Amygdala (tissue), 56 donors: ENCODE measurements at places on chromosomes 11 and 22.

GRCh38 chr11:11519184-11519583 is 102.6 kb downstream of the GALNT18 start:
- DNase-seq = no peak

DNA sequence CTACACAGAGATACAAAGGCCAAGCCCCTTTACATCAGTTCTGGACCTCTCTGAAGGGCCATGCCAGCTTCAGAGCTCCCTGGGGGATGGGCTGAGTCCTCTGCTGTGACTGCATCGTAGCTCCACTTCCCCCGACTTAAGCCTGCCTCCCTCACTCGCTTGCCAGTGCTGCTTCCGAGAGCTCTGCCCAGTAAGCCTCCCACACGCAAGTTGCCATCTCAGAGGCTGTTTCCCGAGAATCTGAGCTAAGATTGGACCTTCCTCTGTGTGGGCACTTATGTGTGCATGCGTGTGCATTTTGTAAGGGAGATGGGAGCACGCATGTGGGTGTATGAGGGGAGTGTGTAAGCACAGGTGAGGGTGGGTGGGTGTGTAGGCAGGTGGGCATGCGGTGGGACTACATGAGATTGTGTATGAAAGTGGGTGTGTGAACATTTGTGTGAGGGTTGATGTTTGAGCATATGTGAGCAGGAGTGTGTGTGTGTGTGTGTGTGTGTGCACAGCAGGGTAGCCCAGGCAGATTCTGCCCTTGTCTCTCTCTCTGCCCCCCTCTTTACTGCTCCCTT is 163.0 kb upstream of the SYT13 start:
- DNase-seq = no peak

DNA sequence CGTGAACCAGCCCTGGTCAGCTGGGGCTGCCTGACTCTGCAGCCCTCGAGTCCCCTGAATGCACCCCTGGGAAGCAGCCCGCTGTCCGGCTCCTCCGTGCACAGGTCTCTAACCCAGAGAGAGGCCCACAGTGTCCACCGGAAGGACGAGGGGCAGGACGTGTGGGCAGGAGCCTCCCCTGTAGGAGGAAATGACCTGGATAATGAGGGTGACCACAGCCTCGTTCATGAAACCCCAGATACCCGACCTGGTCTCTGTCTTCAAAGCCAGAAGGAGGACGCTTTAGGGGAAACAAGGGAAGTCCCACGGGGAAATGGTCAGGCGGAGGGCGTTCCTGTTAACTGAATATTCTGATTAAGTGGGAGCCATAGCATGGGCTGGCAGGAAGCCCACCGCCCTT is 23.3 kb downstream of the LIF start:
- DNase-seq = no peak

DNA sequence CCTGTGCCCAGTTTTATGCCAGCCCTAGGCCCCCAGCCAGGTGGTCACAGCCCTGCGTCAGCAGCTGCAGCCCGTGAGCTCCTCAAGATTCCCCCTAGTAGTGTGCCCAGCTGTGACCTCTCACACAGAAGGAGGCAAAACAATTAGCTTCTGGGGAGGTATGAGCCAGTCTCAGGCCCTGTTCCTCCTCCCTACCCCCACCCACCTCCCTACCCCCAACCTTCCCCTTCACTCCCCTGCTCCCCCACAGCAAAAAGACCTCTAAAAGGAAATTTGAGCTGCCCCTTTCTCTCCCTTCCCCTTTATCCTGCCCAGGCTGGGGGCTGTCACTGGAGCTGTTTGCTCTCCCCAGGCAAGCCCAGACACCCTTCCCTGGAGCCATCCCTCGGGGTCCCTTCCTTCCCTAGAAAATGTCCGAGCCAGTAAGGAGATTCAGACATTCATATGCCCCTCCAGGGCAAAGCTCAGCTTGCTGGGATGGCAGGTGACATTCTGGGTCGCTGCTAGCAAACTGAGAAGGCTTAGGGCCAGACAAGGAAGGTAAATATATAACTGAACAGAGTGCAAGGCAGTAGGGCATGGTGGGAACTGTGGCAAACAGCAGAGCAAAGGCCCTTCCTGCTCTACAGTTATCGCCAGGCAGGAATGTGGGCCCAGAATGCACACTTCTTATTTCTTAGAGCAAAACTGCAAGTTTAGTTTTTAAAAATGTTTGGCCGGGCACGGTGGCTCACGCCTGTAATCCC is 300.2 kb downstream of the MN1 start:
- DNase-seq = no peak

- no peak for DNase-seq
Observed at GRCh38 chr22:29892315-29893156, 9.6 kb downstream of the MTMR3 start.

GRCh38 chr11:83574519-83574918 is 288.4 kb upstream of the CCDC90B start:
- no peak for DNase-seq

DNA sequence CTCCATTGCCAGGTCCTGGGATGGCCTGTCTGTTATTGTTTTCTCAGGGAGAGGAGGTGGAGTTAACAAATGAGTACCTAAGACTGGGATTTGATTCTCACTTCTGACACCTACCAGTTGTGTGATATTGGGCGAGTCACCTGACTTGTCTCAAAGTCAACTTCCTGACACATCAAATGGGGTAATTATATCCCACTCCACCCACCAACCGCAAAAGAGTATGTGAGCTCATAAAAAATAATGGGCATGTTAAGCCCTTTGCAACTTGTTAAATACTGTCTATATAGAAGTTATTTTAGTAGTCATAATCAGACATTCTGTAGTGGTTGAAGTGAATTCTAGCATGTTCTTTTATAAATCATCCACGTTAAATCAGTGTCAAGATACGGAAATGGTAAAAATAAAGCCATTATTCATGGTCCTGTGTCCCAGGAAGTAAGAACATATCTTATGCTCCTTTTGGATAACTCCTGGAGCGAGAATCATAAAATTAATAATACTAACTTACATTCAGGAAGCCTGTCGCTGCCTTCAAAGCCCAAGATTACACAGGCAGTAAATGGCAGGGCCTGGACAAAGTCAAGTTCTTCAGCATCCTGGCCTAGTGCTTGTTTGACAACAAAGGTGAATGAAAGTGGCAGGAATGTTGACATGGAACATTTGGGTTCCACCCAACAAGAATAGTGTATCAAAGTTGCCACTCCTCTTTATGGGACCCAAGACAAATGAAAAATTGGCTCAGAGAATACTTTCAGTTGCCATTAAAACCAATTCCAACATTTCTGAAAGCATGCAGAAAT is 54.3 kb downstream of the SYTL2 start:
- no peak for DNase-seq

DNA sequence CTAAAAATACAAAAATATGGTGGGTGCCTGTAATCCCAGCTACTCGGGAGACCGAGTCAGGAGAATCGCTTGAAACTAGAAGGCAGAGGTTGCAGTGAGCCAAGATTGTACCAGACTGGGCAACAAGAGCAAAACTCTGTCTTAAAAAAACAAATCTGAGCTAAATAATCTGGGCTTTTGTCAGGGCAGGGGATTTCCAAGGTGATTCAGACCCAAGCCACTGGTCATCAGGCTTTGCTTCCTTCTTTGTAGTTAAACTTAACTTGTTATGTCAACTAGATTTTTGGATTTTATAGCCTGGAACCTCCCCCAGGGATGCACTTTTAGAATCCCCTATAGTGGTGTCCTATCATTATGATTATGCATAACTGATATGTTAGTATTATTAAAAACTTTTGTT is 27.0 kb upstream of the SLC22A8 start:
- DNase-seq = no peak

- no peak for DNase-seq
Observed at GRCh38 chr22:41696703-41697102, 2.6 kb upstream of the MEI1 start.

- DNase-seq = peak; percentile 43
Observed at GRCh38 chr11:44950625-44951476, at the start of gene TP53I11. Gene TP53I11 (minus strand): TSS chr11:44950883. CDS start chr11:44938335, 12,548 bp downstream.

GRCh38 chr11:85745626-85746025 is 59.6 kb upstream of the CCDC89 start:
- no peak for DNase-seq

GRCh38 chr11:115042002-115042401 is 363.7 kb downstream of the NXPE2 start:
- no peak for DNase-seq

DNA sequence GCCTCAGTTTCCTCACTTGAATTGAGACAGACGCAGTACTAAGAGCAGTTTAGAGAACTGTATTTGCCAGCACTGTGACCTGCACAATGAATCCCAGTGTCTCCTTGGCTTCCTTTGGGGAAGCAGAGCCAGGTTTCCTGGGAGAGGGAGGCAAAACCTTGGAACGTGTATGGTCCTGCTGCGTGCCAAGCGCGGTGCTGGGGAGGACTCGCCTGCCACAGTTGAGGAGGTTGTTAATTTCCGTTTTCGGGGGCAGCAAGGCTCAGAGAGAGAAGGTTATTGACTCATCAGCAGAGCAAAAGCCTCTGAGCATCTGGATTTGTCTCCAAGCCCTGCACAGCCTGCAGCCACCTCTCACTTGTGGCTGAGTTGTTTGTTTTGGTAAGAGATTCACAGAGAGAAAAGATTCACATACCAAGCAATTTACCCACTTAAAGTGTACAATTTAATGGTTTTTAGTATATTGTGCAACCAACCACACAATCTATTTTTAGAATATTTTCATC is 10.8 kb downstream of the SYT12 start:
- peak; percentile 72 for DNase-seq

- no peak for DNase-seq
Observed at GRCh38 chr22:43490311-43490710, 78.5 kb downstream of the MPPED1 start.

GRCh38 chr22:33049119-33049729 is 9.0 kb downstream of the SYN3 start:
- DNase-seq = peak; percentile 49

GRCh38 chr11:35619855-35620640 is 1.8 kb downstream of the FJX1 start:
- no peak for DNase-seq

- DNase-seq = peak; percentile 48
Observed at GRCh38 chr11:46295312-46296058, 18.0 kb downstream of the CREB3L1 start.

DNA sequence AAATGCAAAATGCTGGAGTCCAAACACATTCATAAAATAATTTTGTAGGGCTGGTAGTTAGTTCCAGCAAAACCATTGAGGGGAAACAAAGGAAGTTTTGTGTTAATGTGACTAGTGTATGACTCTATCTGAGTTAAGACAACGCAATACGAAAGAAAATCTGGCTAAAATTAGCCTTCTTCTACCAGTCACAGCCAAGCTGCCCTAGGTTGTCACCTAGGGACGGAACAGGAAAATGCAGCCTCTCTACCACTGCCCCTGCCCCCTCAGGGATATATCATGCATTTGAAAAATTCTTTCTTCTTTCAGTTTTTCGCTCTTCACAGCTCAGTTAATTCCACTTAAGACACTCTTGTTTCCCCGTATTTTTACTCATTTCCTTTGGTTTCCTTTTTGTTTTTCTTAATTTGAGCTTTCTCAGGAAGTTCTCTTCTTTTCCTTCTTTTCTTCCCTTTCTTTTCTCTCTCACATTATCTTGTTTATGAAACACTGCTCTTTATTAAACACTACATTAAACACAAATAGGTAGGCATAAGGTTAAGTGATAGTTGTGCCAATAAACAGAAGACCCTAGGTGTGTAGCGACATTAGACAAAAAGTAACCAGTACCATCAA is 30.6 kb downstream of the KIRREL3 start:
- no peak for DNase-seq

DNA sequence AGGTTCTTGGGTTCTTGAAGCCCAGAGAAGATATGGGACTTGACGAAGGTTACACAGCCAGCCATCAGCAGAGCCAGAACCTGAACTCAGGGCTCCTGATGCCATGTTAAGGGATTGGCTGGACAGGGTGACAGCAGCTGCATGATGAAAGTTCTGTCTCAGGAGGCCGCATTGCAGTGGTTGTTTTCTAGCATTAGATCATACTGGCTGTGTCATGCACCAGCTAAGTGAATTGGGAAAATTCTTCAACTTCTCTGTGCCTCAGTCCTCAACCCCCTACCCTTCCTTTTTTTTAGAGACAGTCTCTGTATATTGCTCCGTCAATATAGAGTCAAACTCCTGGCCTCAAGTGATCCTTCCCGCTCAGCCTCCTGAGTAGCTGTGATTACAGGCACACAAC is 5.4 kb upstream of the LTBP3 start:
- DNase-seq = no peak

DNA sequence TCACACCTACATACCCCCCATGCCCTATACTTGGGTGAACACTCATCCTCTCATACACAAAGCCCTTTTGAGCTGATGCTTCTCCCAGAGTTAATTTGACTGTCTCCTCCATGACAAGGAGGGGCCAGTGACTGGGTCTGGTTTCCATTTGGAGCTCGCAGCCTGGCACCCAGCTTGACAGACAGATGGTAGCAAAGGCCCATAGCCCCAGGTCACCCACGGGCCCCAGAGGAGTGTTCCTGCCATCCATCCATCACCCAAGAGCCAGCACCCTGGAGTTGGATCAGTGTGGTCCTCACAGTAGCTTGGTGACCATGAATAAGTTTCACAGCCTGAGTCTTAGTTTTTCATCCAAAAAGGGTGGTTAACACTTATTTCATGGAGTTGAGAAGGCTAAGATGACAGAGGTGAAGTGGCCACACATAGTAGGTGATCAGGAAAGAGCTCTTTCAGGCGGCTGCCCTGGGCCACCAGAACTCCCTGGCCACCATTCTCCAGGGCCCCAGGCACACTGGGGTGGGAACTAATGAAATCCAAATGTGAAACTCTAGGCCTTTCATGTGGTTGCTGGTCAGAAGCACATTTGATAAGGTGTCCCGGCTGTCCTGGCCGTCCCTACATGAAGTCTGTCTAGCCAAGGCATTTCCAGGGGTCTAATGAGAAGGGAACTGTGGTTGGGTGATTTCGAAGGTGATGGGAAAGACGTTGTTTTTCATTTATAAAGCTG is 42.4 kb downstream of the LIF start:
- DNase-seq = no peak

DNA sequence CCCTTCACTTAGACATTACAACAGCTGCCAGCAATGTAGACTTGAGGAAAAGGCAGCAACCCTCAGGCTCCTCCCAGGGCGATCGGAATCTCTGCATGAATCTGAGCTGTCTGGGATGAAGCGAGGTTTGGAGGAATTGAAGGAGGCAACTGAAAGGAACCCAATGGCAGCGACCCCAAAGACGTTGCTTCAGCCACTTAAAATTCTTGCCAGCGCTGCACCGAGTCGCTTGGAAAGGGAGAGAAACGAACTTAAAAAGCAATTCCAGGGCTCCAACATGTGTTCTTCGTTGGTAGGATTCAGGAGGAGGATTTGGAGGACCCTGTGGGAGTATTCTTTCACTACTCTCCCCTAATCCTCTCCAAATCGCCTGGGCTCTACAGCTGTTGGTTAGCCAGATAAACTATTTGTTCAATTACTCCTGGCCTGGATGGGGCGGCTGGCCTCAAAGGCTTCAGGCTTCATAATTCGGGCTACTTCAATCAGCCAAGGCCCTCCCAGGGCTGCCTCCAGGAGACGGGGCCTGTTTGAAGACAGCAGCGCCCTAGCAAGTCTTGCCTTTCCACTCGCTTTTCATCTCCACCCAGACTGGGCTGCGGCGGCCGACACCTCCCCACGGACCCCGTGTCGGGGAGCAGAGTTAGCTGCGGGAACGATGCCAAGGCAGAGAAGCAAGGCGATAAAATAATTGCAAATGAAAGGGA is 72.4 kb upstream of the TMEM45B start:
- DNase-seq = no peak
